Cardiac fibroblast (primary cell): ENCODE measurements at places on chromosomes 4 and X.

DNA sequence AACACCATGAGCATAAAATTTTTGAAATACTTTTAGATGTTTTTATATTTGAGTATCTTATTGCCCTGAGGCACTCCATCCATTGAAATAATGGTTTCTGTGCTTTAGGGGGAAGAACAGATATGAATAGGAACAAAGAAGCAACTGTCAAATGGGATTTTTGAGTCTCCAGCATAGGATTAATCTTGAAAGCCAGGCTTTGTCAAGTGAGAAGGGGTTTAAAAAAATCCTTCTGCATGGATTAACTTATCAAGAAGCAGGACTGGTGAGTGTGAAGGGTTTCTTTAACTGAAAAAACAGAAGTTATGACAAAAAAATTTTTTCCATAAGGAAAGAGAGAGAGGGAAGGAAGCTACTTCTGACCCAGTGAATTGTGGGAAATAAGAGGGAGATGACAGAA lies 7.6 kb upstream of the NUDT9 start:
- DNase-seq: no peak

DNA sequence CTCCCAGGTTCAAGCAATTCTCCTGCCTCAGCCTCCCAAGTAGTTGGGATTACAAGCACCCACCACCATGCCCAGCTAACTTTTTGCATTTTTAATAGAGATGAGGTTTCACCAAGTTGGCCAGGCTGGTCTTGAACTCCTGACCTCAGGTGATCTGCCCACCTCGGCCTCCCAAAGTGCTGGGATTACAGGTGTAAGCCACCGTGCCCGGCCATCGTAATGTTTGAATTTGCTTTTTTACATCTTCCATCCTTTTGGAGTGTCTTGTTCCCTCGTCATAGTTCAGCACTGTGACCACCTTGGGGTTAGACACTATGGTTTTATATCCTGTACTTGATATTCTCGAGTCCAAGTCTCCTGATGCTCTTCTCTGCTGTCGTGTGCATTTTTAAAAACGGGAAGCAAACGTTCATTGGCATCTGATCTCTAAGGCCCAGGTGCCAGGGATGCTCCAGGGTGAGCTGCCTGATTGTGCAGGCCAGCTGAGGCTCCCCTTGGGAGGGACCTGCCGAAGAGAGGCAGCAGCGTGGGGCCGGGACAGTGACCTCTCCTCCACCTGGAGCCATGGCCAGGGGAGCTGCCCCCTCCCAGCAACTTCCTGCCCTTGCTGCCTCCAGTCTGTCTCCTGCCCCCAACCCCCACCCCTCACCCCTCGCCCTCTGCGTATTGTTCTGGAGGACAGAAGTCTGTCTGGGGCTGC lies 16.7 kb downstream of the DGKQ start:
- no peak for DNase-seq

- DNase-seq: no peak
Observed at GRCh38 chrX:275476-275966, 5.7 kb upstream of the PLCXD1 start.

DNA sequence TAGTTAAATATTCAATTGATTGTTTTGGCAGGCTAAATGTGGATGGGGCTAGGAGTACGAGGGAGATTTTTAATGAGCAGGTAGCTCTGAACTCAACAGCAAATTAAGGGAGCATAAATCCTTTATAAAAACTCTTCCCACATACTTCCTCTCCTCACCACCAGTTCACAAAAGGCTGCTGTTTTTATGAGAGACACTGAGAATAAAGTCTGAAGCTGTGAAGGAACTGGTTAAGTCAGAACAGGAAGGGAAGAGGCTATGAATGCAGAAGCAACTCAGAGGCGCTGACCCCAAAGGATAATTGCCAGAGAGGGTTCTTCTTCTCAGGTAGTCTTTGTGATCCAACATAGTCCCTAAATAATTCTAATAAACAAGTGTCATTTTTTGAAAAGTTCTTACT lies 406.1 kb downstream of the GPM6A start:
- no peak for DNase-seq

- DNase-seq: no peak
Observed at GRCh38 chr4:8112672-8113071, 45.9 kb downstream of the ABLIM2 start.

GRCh38 chr4:120616041-120616440 lies 306.5 kb downstream of the PRDM5 start:
- DNase-seq: no peak

DNA sequence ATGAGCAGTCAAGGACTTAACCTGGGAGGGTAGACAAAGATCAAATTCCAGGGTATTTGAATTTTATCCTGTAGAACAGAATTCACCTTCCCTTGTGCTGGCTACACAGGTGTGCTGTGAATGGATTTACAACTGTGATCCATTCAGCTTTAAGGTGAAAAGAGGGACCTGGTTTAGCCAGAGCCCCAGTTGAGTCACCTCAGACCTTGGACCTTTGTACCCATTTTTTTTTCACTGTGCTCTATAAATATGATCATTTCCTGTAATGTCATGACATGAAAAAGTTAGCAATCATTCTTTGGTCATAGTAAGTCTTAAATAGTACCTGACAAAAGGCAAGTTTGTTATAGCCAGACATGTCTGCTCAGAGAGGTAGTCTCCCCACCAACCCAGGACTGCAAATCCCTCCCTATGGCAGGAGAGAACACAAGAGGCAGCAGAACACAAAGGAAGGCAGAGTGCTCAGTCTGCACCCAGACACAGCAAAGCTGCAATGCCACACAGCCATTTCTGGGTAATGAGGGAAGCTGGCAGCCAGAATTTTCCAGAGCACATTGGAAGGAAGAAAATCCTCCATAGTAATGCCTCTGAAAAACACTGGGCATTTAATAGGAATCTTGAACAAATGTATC lies 77.9 kb downstream of the CXXC4 start:
- DNase-seq: no peak

DNA sequence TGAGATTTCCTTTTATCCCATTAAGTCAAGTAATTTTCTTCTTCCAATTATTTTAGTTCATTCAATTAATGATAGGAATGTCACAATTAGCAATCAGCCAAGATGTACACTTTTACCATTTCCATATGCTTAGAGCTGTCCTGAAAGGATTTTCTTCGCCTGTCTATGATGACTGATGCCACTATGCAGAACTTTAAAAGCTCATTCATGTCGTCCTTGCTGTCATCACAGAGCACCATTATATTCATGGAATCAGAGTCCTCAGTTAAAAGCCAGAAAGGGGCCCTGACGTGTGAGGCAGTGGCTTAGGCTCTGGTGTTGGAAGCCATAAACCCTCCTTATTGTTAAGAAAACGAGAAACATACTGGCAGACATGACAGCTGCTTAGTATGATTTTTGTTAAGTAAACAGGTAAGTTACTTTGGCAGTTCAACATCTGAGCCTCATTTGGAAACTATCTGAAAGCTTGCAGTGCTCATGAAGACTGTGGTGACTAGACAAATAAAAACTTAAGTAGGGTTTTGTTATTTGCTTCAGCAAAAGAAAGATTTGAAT lies 73.1 kb downstream of the HHIP start:
- DNase-seq: no peak

GRCh38 chr4:94927696-94928095 lies 169.9 kb downstream of the BMPR1B start:
- DNase-seq: no peak

DNA sequence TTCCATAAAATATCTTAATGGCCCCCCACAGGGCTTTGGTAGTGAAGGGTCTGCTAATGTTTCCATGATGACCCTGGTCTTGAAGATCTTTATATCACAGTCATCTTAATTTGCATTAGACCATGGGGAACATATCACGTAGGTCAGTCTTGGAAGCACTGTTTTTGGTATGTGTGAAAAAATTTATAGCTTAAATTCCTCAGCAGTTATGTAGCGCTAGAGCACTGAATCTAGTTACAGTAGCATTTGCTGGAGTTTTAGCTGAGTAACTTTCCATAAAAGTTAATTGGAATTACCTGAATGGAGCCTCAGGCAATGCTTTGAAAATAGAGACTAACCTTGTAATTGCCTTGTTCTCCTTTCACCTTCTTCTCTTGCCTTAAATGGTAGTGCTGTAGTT lies 648.8 kb downstream of the IQCM start:
- no peak for DNase-seq

DNA sequence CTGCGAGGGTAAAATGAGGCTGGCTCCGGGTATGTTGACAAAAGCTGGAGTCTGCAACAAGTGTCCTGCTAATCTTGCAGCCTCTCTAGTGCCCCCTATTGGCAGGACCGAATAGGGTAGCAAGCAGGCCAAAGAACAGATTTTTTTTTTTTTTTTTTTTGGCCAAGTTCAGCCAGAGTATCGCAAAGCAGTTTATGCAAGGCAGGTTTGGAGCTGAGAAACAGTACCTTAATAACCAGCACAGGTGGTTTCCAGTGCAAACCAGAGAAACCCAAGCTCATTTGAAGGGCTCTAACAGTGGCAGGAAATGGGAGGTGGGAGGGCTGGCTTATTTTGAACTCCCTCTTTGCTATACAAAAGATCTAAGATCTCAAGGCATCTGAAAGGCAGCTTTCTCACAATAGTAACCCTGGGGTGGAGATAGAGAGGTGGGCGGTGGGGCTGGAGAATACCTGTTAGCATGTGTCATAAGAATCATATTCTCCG lies 38.2 kb upstream of the OCIAD2 start:
- no peak for DNase-seq

DNA sequence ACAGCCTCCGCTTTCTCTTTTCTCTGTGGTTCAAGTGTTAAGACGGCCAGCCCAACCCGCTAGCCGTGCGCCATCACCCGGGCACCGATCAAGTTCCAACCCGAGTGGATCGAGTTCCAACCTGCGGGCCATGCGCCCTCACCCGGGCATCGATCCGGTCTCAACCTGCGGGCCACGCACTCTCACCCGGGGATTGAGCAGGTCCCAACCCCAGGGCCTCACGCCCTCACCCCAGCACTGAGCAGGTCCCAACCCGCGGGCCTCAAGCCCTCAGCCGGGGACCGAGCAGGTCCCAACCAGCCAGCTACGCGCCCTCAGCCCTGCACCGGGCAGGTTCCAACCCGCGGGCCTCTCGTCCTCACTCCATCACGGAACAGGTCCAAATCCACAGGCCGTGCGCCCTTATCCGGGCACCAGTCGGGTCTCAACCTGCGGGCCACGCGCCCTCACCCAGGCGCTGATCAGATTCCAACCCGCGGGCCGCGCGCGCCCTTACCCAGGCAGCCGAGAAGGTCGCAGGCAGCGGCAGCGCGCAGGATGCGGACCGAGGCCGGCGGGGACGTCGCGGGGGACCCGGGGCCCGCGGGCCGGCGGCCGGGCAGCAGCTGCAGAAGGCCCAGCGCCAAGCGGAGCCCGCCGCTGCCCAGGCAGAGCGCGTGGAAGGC lies 443 bp downstream of the GPR143 start:
- DNase-seq: no peak

GRCh38 chr4:87026800-87027495 lies 92.1 kb downstream of the AFF1 start:
- no peak for DNase-seq
